Effector CD4-positive, alpha-beta T cell (primary cell): ENCODE measurements at places on chromosomes 16 and 17.
A peak's percentile ranks its signal among the peaks of the same experiment; 100 is the strongest.

GRCh38 chr16:64964126-64964540 is 157.7 kb downstream of the CDH11 start:
- DNase-seq: no peak

- no peak for DNase-seq
Observed at GRCh38 chr16:73048292-73049080, 558 bp upstream of the ZFHX3 start.

DNA sequence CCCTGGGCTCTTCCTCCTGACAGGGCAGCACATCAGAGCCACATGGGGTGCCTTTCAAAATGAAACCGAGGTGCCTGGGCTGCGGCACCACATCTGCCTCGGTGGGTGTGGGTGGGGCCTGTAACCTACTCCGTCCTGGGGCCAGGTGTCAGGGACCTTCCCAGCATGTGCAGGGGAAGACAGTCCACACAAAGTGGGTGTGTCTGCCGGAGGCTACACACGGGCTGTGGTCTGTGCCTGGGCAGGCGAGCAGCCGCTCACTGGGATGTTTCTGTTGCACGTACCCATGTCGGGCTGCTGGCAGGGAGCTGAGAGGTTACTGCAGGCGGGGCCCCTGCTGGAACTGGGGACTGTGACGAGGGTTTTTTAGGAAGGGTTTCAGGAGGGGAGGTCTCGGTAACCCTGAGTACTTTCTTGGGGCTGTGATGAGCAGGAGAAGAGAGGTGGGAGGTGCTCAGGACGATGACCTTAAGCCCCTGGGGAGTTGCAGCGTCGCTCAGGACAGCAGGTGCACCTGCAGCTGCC is 351.2 kb downstream of the SEC14L1 start:
- DNase-seq: no peak

- no peak for DNase-seq
Observed at GRCh38 chr17:80843741-80844156, 147.9 kb upstream of the CHMP6 start.

DNA sequence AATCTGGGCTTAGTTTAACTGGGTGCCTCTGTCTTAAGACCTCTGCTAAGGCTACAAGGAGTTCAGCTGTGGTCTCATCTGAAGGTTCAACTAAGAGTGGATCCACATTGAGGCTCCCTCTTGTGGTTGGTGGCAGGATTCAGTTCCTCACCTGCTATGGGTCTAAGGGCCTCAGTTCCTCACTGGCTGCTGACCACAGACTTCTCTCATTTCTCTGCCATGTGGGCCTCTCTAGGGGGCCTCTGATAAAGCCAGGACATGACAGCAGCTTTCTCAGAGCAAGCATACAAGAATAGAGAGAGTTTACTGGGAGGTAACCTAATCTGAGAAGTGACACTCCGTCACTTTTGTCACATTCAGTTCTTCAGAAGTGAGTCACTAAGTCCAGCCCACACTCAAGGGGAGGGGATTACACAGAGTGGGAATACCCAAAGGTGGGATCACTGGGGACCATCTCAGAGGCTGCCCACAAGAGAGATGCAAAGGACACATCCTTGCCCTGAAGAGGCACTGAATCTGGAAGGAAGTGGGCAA is 19.2 kb upstream of the ABAT start:
- no peak for DNase-seq

GRCh38 chr16:23863511-23864422 is 28.0 kb downstream of the PRKCB start:
- DNase-seq: no peak

- no peak for DNase-seq
Observed at GRCh38 chr17:78450696-78451345, 72.4 kb downstream of the PGS1 start.

GRCh38 chr17:12627177-12627629 is 38.5 kb upstream of the MYOCD start:
- no peak for DNase-seq

DNA sequence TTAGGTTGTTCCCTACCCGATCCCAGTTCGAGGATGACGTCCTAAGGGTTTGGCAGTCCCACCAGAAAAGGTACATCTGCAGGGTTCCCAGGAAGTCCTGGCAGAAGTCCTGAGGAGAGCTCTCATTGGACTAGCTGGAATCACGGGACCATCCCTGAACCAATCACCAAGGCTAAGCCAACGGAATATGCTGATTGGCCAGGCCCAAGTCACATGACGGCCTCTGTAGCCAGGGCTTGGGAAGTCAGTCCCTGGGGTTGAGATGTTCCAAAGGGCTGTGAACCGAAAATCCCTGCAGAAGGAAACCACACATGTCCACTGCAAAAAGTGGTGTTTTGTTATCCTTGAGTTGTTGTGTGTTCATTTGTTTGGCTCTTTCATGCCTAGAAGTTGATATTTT is 68.2 kb upstream of the ZNF423 start:
- DNase-seq: no peak

DNA sequence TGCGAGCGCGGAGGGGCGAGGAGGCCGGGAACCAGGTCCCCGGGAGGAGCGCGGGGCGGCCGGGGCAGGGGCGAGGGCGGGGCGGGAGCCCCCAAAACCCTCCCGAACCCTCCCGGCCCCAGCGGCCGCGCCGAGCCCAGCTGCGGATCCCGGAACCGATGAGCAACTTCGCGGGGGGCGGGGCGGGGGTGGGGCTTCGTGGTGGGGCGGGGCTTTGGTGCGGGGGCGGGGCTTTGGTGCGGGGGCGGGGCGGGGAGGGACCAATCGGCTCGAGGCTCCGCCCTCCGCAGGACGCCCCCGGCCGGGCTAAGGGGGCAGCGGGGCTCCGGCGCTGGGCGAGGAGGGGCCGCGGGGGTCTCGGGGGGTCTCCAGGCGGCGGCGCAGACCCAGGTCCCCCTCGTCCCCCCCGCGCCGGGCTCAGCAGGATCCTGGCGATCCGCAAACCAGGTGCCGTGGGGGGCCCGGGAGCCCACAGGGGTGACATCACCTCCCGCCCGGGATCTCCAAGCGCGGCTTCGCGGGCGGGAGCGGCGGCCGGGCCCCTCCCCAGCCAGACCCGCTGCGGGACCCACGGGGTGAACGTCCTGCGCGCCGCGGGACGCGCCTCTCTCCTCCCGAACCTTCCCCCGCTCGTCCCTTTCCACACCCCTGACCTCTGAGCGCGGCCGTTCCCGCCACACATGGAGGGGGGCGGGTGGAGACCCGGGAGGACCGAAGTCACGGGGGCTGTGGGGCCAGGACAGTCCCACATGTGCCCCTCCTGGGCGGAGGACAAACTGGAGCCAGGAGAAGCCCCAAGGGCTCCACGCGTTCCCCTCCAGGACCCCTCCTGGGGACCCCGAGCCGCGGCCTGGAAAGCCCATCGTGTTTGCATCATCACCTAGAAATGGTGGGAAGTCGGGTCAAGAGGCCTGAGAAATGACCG is at the start of gene ABR:
Gene ABR (minus strand): TSS at position 164 of the 925 bp plus-strand sequence. CDS start 254 bp downstream, outside the sequence.
- DNase-seq: peak; percentile 57

DNA sequence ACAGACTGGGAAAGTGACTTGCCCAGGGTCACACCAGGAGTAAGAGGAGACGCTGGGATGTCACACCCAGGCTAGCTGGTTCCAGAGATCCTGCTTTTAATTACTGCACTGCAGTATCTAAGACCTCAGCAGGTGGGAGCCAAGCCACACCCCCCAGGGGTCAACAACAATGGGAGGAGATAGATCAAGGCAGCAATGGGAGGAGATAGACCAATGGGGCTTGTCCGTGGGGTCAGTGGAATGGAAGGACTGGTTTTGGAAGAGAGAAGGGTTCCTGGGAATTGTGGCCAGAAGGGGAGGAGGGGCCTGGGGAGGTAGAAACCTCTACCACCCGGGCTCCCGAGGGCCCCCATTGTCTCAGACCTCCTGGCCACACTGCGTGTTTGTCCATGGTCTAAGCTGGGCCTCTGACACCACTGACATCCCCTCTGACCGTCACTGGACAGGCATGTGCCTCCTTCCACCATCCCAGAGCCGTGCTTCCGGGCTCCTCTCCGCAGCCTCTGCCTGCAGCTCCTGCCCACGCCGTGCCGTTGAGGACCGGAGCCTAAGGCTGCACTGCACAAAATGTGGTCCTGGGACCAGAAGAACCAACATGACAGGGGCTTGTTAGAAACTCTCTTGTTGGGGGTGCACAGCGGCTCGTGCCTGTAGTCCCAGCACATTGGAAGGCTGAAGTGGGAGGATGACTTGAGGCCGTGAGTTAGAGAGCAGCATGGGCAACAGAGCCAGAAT is 69.8 kb upstream of the RPH3AL start:
- no peak for DNase-seq

- DNase-seq: no peak
Observed at GRCh38 chr17:5299383-5299782, 17.3 kb downstream of the RABEP1 start.

- no peak for DNase-seq
Observed at GRCh38 chr17:7382901-7383300, 2.0 kb downstream of the TNK1 start.
